NT2/D1 (cell line): ENCODE measurements at places on chromosomes 11 and 22.
A peak's percentile ranks its signal among the peaks of the same experiment; 100 is the strongest.

GRCh38 chr11:2885678-2886081, at the start of gene CDKN1C:
Gene CDKN1C (minus strand): TSS chr11:2885775. CDS start chr11:2885456, 319 bp downstream.
- no peak for DNase-seq

GRCh38 chr11:108221371-108221770, 1.1 kb downstream of the NPAT start:
- DNase-seq: no peak

DNA sequence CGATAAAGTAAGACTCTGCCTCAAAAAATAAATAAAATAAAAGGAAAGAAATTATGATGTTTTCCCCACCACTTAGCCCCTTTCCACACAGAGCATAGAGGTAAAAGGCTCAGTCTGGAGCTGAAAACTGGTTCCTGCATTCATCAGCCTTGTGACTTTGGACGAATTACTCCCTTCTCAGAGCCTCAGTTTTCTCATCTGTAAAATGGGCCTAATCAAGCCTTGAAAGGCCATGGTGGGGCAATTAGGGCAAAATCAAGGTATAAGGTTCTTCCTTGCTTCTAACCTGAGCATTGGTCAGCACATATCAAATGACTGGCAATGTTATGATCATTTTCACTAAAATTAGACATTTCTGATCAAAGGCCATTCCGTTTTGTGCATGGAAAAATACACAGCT, 417.7 kb downstream of the MN1 start:
- DNase-seq: no peak

DNA sequence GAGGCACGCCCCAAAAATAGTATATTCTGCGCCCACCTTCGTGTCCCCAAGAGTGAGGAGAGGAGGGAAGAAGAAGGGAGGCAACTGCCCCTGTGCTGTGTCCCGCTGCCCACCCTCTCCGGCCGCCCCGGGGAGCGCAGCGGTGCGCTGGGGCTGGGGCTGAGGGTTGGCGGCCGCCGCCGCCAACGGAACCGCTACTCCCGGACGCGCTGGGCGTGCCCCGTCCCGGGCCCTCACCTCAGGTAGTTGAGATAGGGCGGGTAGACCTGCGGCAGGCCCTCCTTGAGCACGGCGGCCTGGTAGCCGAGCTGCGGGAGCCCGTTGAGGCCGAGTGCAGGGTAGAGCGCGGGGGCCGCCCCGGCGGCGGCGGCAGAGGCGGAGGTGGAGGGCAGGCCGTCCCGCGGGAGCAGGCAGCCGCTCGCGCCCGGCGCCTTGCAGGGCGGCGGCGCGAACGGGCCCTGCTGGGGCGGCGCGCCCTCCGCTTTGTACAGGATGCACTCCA, 2.4 kb downstream of the PGR start:
- DNase-seq: peak; percentile 16

GRCh38 chr22:38861170-38861876, 10.7 kb downstream of the CBX6 start:
- DNase-seq: no peak

DNA sequence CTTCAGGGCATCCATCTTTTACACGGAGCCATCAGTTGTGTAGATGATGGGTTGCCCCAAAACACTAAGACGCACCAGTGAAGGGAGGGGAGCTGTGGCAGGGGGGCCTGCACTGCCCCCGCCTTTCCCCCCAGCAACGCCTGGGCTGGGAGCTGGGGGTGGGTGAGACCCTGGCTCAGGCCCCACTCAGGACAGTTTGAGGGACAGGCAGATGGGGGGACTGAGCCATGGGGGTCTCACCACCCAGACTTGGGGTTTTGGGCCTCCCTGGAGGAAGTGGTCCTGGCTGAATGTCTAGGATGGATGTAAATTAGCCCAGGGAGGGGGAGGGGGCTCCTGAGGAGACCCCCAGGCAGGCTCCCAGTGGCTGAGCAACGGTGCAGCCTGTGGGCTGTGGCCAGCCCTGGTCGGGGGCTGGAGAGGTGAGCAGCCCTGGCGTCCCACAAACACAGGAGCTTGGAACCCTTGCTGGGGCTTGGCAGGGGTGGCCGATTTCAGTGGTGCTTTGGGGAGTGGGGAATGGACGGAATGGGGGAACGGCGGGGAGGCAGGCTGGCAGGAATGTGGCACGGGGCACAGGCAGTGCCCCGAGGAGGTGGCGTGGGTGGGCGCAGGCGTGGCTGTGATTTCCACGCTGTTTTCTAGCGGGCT, 6.1 kb downstream of the PARVB start:
- no peak for DNase-seq

DNA sequence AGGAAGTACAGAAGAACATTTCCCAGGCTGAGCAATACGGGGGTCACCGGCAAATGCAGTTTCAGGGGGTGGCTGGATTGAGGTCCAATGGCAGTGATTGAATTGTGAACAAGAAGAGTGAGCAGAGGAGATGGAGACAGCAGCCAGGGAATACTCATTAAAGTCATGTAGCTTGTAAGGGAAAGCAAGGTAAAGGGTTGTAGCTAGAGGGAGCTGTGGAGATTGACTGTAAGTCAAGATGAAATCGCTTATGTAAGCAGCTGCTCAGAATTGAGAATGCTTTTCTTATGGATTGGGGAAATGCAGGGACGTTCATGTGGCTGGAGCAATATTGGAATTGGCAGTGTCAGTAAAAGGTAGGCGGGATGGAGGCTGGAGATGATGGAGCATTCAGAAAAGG, 111.4 kb upstream of the TBCEL start:
- peak; percentile 22 for DNase-seq

DNA sequence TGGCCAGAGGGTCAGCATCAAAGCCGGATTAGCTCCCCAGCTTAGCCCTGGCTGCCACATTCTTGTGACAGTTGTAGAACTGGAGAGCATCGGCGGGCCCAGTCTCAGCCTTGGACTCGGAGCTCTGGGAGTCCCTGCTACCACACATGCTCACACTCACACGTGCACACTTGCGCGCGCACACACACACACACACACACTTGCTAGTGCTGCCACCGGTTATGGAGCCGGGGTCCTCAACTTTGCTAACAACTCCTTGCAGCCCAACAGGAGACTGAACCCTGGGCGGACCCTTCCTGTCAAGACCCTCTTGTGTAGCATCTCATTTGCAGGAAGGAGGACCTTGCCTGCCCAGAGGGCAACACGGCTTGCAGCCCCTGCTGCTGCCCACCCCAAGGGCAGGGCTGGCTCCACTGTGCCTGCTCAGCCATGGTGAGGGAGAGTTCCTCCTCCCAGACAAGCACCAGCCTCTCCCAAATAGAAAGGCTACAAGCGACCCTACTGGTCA, 107.6 kb downstream of the WNT7B start:
- DNase-seq: no peak

DNA sequence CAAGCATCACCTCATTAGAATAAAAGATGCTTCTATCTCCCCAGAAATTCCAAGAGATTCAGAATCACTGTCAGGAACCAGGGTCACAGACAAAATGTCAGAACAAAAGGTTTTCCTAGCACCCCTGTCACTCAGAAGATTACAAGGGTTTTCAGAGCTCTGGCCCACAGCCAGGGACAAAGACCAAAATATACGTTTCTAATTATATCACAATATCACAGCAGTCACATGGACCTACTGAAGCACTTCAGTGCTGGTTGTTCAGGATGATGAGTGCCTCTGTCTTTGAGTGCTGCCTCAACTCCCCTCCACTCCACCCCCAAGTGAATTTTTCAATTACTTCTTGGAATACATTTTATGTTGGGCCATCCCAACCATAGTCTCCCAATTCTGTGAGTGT, 21.9 kb upstream of the RTL6 start:
- no peak for DNase-seq

DNA sequence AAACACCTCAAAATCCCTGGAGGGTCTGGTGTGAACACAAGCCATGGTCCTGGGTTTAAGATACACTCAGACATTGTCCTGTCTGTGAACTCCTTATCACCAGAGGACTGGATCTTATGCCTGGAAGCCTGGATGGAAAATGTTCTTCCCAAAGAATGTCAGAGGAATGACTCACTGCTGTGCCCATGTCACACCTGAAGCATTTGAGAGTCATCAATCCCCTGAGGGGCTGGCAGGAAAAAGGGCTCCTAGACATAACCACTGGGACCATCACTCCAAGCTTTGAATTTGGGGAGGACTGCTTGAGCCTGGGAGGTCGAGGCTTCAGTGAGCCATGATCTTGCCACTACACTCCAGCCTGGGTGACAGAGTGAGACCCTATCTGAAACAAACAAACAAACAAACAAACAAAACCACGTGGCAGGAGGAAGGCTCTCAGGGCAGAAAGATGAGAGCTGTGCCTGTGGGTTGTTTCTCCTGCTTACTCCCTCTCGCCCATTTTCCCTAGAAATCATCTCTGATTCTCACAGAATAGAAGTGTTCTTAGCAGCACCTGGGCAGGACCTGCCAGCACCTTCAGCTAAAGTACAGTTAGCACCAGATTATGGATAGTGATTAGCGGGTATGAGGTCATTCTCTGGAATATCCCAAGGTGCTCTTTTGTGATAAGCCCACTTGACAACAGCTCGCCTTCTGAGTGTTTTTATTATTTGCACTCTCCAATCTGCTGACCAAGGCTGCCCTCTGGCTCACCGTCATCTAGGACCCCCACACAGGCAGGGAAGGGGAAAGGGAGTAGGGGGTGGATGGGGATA, 11.9 kb upstream of the PRG2 start:
- DNase-seq: no peak

DNA sequence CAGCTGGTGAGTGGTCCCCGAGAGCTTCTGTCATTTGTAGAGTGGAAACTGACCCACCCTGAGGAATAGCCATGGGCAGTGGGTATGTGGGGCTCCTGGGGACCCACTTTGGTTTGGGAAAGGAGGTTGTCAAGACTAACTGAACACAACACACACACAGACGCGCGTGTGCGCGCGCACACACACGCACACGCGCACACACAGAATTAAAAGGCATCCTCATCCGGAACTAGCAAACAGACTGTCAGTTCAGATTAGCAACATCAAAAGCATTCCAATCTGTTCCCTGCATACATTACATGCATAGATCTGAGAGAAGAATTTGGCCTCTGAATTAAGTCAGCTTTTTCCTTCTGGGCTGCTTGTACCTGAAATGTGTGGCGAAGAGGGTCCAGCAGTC, 284.7 kb downstream of the ST3GAL4 start:
- DNase-seq: no peak

- DNase-seq: no peak
Measured at GRCh38 chr11:81377418-81377817, 1356.2 kb downstream of the FAM181B start.

DNA sequence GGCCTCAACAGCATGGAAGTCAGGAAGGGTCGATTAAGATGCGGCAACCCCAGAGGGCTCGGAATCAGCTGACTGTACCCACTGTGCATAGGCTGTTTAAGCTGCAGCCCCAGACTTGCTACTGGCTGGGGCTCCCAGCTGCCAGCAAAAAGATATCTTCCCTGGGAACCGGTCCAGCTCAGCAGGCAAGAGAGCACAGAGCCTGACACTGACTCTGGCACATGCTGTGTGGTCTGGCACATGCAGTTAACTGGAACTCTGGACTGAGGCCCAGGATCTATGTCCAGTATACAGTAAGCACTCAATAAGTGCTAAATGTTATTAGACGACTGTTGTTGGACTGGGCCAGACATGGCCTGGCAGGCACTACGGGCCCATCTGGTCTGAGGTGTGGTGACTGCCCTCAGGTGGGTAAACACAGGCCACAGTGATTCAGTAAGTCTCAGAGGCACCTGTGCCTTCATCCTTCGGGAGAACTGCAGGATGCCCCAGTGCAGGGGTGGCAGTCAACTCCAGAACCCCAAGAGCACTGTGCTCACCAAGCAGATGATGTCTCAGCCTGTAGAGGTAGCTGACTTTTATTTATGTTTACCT, 87.6 kb downstream of the LARGE1 start:
- DNase-seq: no peak

DNA sequence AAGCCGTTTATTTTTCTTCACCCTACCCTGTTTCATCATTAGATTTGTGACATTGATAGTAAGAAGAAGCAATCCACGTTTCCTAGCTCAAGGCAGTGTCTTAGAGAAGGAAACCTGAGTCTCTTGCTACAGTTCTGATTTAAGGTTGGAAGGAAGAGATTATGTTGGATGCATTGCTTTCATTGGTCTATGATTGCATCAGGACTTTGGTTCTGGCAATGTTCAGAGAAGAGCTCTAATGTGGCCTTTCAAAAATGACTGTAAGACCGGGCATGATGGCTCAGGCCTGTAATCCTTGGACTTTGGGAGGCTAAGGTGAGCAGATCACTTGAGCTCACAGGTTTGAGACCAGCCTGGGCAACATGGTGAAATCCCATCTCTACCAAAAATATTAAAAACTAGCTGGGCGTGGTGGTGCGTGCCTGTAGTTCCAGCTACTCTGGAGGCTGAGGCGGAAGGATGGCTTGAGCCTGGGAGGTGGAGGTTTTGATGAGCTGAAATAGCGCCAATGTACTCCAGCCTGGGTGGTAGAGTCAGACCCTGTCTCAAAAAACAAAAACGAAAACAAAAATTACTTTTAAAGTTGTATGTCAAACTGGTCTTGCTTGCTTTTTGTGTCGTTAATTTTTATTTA, 4.1 kb downstream of the NUCB2 start:
- DNase-seq: no peak

DNA sequence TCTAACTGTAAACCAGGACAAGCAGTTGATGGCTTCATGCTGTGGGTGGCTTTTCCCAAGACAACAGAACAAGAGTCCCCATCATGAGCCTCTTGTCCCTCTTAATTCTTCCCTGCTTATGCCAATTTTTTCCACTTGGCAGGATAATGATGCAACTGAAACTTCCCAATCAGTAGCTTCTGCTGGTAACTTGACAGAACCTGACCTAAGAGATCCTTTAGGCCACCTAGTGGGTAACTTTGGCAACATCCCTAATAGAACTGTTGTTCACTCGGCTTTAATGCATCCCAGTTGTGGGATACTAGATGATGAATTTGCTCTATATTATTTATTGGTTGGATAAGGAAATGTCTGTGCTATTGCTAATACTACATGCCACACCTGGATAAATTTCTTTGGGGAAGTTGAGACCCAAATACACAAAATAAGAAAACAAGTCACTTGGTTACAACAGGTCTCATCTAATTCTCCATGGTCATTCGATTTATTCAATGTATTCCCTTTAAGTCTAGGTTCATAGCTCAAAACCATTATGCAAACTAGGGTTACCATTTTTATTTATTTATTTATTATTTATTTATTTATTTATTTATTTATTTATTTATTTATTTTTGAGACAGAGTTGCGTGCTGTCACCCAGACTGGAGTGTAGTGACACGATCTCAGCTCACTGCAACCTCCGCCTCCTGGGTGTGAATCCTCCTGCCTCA, 41.4 kb upstream of the NFAM1 start:
- DNase-seq: no peak

DNA sequence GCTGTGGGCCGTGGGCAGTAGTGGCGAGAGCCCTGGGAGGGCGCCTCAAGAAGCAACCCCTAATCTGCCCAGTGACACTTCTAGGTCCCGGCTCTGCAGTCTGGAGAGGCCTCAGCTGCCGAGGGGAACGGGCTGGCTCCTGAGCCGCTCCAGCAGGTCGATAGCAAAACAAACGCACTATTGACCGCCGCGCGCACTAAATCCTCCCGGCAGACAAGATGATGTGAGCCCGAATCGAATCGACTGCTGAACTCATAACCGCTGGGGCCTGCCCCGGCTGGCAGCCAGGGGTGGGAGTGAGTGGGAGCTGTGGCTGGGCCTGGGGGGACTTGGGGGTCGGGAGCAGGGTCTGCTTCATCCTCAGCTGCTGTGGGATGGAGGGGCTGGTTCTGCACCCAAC, 36.1 kb downstream of the FLRT1 start:
- DNase-seq: no peak
